ENCODE measurements at places on chromosomes 11 and 22. TPM values are rescaled to one million over a fixed set of nuclear protein-coding genes. Genes with fewer than 3 reads are reported as not detected.

- H3K4me1 ChIP-seq = peaks cover 46% of the 10 kb centered on the region
- no peaks in the 10 kb centered on the region for H3K27me3 ChIP-seq
- no peak overlapping the region for H3K27ac ChIP-seq
- no peak overlapping the region for H3K4me3 ChIP-seq
Observed at GRCh38 chr11:66881927-66882452, 25.1 kb downstream of the LRFN4 start.

GRCh38 chr11:132844956-132845696 lies 687.2 kb downstream of the OPCML start:
- no peaks in the 10 kb centered on the region for H3K36me3 ChIP-seq
- no peak for DNase-seq
- H3K27me3 ChIP-seq = no peaks in the 10 kb centered on the region
- H3K27ac ChIP-seq = no peak overlapping the region
- H3K4me1 ChIP-seq = no peaks in the 10 kb centered on the region

DNA sequence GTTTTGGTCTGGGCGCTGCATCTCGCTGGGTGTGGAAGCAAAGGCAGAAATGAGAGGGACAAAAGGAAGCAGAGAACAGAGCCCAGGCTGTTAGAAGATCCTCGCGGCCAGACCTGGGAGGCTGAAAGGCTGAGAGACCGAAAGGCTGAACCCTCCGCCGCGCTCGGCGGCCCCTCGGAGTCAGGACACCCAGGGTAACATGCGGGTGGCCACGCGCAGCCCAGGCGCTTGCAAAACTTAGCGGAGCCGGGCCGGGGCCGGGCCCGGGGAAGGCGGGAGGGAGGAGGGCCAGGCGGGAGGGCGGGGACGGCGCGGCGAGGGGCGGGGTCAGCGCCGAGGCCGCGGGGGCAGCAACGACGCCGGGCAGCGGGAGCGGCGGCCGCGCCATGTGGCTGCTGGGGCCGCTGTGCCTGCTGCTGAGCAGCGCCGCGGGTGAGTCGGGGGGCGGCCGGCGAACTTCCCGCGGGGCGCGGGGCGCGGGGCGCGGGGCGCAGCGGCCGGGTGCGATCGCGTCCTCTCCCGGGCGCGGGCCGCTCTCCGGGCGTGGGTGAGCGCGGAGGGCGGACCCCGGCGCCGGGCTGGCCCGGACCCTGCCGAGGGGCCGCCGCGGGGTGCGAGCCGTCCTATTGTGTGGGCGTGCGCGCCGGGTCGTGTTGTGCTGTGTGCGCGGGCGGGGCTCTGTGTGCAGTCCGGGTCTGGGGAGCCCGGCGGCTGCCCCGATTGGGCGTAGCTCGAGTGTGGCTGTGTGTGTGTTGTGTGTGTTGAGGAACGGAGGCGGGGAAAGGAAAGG lies at the start of gene LDLRAD3:
Gene LDLRAD3, plus strand, starts transcription at position 350 of the 790 bp plus-strand sequence. Its CDS starts 37 bp downstream, at position 387.
- H3K36me3 ChIP-seq = no peaks in the 10 kb centered on the region
- peaks cover 26% of the 10 kb centered on the region for H3K4me1 ChIP-seq
- H3K27ac ChIP-seq = peak within 1 kb of the TSS; percentile 66
- peak within 1 kb of the TSS; percentile 55 for H3K4me3 ChIP-seq
- peak; percentile 91 for DNase-seq

DNA sequence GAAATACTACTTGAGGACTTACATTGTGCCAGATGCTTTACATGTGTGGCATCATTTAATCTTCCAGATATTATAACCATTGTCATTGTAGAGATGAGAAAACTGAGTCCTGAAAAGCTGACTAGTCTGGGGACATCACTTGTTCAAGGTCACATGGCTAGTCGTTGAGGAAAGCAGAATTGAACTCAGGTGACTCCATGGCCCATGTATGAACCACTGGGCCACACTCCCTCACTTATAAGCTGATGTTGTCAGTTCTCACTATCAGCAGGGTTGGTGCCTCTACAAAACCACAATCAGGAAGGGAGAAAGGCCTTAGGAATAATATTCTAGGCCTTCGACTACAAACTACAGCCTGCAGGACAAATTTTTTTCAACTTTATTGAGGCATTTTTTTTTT lies 26.1 kb upstream of the ADA2 start:
- H3K27ac ChIP-seq = no peak overlapping the region
- H3K4me3 ChIP-seq = no peak overlapping the region
- H3K27me3 ChIP-seq = no peaks in the 10 kb centered on the region
- no peaks in the 10 kb centered on the region for H3K4me1 ChIP-seq

GRCh38 chr11:83540112-83540675 lies 254.0 kb upstream of the CCDC90B start:
- no peak overlapping the region for H3K4me3 ChIP-seq
- H3K27me3 ChIP-seq = no peaks in the 10 kb centered on the region
- no peaks in the 10 kb centered on the region for H3K36me3 ChIP-seq
- H3K4me1 ChIP-seq = peaks cover 14% of the 10 kb centered on the region
- DNase-seq = no peak

- peaks cover 13% of the 10 kb centered on the region for H3K4me1 ChIP-seq
- H3K27ac ChIP-seq = no peak overlapping the region
- DNase-seq = no peak
- H3K36me3 ChIP-seq = no peaks in the 10 kb centered on the region
- no peak overlapping the region for H3K4me3 ChIP-seq
Observed at GRCh38 chr22:23516304-23516703, 63.8 kb downstream of the IGLL1 start.

DNA sequence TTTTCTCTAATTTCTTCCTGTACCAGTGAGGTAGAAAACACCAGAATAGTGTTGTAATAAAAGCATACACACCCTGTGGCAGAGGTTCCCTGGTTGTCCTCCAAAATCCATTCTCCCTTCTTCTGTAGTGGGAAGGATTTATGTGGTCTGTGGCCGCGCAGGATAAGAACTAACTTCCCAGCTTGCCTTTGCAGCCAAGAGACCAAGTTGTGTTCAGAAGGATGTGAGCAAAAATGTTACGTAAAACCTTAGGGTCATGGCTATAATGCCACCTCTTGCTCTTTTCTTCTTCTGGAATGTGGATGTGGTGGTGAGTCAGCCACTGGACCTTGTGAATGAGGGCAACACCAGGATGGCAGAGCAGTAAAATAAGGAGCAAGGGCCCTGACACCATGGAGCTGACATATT lies 28.4 kb downstream of the CCDC90B start:
- no peak for DNase-seq
- no peak overlapping the region for H3K27ac ChIP-seq
- H3K27me3 ChIP-seq = no peaks in the 10 kb centered on the region
- H3K4me3 ChIP-seq = no peak overlapping the region
- peaks cover 16% of the 10 kb centered on the region for H3K4me1 ChIP-seq

DNA sequence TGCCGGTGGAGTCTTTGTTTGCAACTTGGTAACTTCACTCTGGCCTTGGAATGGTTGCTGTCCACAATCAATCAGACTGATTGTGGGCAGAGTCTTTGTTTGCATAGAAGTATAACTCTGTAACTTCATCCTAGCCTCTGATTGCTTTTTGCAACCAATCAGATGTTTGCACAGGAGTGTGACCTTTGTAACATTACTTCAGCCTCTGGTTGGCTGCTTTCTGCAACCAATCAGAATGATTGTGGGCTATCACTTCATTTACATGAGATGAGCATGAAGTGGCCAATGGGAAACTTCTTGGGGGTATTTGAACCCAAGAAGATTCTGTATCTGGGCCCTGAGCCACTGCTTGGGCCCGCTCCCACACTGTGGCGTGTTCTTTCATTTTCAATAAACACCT lies 79.6 kb upstream of the CLDN5 start:
- H3K36me3 ChIP-seq = no peaks in the 10 kb centered on the region
- peaks cover 8% of the 10 kb centered on the region for H3K4me1 ChIP-seq
- no peaks in the 10 kb centered on the region for H3K27me3 ChIP-seq
- no peak for DNase-seq
- H3K27ac ChIP-seq = no peak overlapping the region

DNA sequence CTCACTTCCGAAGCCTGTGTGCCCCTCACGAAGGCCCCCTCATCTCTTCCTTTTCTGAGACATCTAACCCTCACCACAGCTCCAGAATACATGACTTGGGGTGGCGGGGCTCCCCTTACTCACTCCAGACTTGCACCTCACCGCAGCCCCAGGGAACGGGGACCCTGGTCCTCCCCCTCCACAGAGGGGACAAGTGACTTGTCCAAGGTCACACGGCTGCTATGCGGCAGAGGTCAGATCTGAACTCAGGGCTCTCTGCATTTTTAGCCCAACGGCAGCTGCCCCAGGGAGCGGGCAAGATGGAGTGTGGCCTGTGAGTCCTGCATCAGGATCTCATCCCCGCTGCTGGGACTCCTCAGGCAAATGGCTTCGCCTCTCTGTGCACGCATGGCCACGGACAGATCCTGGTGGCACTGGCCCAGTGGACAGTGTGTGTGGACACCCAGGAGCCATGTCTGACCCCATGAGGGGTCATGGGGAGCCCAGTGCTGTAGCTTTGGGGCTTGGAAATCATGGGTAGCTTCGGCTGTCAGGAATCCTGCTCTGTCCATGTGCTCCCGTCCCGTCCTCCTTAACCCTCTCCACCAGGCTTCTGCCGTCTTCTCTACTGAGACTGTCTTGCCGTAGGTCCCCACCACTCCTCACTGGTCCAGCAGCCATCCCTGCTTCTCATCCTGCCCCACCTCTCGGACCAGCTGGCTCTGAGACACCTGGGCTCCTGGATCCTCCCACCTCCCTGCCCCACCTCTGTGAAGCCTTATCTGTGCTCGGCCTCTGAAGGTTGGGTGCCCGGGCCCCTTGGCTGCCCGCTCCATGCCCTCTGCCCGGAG lies 48.0 kb upstream of the CARS1 start:
- peaks cover 17% of the 10 kb centered on the region for H3K4me1 ChIP-seq
- H3K27me3 ChIP-seq = no peaks in the 10 kb centered on the region
- no peaks in the 10 kb centered on the region for H3K36me3 ChIP-seq
- DNase-seq = peak; percentile 70
- H3K4me3 ChIP-seq = no peak overlapping the region
- no peak overlapping the region for H3K27ac ChIP-seq

DNA sequence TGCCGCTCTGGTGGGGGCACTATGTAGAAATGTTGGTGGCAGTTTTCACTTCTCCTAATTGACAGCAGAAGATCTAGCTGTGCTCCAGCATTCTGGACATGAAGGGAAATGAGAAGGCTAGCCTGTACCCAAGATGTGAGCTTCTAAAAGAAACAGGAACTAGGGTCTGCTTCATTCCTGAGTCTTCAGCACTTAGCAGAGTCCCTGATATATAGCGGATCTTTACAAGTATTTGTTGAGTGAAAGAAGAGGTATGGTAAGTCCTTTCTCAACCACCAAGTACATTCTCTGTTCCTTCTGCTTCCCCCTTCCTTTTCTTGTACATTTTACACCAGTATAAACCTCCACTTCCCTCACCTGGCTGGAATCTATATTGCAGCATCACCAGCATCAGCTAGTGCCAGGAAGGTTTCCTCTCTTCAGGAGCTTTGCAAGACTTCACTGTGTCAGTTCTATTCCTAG lies 408.3 kb upstream of the CADM1 start:
- H3K4me1 ChIP-seq = no peaks in the 10 kb centered on the region
- no peaks in the 10 kb centered on the region for H3K27me3 ChIP-seq
- no peak overlapping the region for H3K4me3 ChIP-seq
- no peaks in the 10 kb centered on the region for H3K36me3 ChIP-seq
- DNase-seq = no peak
- H3K27ac ChIP-seq = no peak overlapping the region

DNA sequence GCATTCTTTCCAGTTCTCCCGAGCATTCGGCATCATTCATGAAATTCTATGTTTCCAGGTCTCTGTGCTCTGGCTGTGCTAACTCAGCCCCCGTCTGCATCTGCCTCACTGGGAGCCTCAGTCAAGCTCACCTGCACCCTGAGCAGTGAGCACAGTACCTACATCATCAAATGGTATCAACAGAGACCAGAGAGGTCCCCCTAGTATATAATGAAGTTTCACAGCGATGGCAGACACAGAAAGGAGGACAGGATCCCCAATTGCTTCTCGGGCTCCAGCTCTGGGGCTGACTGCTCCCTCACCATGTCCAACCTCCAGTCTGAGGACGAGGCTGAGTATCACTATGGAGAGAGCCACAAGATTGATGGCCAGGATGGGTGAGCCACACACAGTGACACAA lies 52.8 kb upstream of the IGLL5 start:
- H3K27me3 ChIP-seq = no peaks in the 10 kb centered on the region
- no peaks in the 10 kb centered on the region for H3K36me3 ChIP-seq
- no peak overlapping the region for H3K4me3 ChIP-seq
- no peak overlapping the region for H3K27ac ChIP-seq

DNA sequence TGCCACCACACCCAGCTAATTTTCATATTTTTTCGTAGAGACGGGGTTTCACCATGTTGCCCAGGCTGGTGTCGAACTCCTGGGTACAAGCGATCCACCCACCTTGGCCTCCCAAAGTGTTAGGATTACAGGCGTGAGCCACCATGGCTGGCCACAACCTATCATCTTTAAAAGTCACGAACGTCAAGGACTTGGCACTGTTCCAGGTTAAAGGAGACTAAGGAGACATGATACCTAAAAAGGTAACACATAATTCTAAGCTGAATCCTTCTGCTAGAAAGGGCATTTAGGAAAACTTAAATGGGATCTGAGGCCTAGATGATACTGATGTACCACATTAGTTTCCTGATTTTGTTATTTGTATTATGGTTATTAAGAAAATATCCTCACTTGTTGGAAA lies 43.3 kb upstream of the SYT9 start:
- DNase-seq = no peak
- H3K4me3 ChIP-seq = no peak overlapping the region
- no peaks in the 10 kb centered on the region for H3K27me3 ChIP-seq

DNA sequence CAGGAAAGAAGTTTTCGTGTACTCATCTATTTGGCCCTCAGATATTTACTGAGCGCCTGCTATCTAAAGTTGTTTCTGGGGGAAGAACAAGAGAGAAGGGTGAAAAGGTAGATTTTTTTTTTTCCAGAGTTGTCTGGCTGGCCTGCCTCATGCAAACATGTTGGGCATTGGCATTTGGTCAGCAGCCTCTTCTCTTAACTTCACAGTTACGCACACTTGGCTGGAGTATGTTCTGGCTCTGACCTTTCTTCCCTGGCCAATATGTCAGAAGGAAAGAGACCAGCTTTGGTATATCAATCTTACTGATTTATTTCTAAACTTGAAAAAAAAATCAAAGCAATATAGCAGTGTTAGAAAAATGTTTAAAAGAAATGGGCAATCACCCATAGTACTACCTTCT lies 54.2 kb upstream of the GRAMD1B start:
- no peak overlapping the region for H3K4me3 ChIP-seq
- no peaks in the 10 kb centered on the region for H3K4me1 ChIP-seq
- H3K27me3 ChIP-seq = no peaks in the 10 kb centered on the region
- H3K36me3 ChIP-seq = no peaks in the 10 kb centered on the region

ZNF74 gene
- 11.0 TPM for total RNA-seq

KDM4D gene
- 0.25 TPM for total RNA-seq

MS4A3 gene
- not detected for total RNA-seq

PLAAT5 gene
- total RNA-seq = 0.74 TPM

BRMS1 gene
- total RNA-seq = 37.1 TPM

TMEM218 gene
- 12.8 TPM for total RNA-seq
